ENCODE measurements at places on chromosomes 11 and 22.

DNA sequence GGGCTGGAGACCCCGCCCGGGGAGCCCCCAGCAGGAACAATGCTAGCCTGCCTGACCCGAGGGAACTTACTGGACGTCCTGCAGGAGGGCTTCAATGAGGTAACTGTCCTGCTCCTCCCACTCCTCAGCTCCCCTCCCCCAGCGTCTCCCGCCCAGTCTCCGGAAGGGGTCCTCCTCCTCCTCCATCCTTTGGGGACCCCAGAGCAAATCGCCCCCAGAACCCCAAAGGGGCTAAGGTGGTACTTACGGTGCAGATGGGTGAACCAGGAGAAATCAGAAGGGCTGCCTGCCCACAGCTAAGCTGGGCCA is 272 bp downstream of the DIXDC1 start:
- DNase-seq = no peak

- no peak for DNase-seq
Measured at GRCh38 chr11:27933992-27934829, 173.7 kb downstream of the KIF18A start.

DNA sequence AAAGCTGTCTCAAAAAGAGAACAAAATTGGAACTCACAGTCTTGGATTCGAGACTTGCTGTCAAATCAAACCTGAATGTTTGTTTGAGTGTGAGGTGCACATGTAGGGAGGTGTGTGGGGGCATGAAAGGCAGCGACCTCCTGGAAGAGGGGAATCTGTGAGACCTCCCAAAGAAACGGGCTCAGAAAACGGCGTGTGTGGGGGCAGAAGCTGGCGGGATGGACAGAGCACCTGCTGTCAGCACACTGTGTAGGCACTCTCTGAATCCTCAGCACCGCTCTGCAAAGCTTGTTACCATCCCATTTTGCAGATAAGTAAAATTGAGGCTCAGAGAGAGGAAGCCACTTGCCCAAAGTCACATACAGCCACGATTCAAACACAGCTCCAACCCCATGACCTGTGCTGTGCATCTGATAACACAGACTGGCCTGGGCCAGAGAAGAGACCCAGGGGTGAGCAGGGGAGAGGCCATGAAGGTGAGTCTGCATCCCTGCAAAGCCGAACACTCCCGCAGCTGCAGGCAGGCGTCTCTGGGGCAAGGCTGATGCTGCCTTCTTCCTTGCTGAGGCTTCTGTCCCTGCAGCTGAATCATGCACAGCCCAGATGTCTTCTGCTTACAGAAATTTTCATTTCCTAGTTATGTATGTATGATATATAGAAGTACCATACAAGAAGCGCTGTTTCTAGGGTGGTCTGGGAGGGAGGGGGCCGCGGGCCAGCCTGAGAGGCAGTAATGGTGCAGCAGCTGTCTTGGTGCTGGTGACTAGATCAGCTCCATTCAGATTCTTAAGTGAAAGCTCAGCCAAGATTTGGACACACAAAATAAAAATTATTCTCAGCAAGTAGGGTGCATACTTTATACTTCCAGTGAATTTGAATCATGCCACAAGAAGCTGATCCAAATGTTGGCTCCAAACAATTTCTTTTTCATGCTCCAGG is 67.3 kb upstream of the SHISAL1 start:
- DNase-seq = no peak

GRCh38 chr11:69642549-69642912 is 1.6 kb downstream of the CCND1 start:
- DNase-seq = no peak

DNA sequence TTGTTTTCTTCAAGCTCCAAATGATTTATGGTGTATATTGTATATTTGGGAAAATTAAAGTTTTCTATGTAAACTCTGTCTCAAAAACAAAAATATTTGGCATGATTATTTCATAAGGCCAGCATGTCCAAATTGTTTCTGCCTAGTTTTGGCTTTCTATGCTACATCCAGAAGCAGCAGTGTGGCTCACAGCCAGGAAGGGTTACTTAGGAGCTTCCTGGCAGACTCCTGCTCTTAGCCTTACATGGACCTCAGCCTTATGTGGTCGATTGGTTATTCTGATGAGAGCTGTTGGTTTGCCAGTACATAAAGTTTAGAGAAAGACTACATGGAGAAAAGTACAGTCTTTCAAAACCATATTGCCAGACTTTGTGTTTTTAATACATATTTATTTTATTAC is 297.7 kb upstream of the FAT3 start:
- DNase-seq = no peak

- peak; percentile 89 for DNase-seq
Measured at GRCh38 chr11:102495161-102496042, 35.1 kb downstream of the MMP7 start.

- no peak for DNase-seq
Measured at GRCh38 chr11:119591836-119592310, 137.1 kb downstream of the NECTIN1 start.

DNA sequence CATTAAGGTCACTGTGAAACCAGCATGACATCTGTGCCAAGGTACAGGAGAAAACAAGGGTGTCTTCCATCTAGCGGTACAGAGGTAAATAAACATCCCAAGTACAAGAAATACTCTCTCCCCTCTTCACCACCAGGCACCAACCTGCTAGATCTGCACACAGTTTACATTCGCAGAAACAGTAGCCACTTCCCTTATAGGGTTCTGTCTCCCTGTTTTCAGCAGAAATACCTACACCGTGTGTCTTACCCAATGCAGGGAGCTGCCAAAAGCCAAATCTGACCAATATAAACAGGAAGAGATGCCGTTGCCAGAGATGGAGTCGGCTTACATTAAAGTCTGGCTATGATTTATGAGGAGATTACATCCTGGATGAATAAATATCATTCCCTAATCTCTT is 1.2 kb downstream of the SCN4B start:
- DNase-seq = no peak

DNA sequence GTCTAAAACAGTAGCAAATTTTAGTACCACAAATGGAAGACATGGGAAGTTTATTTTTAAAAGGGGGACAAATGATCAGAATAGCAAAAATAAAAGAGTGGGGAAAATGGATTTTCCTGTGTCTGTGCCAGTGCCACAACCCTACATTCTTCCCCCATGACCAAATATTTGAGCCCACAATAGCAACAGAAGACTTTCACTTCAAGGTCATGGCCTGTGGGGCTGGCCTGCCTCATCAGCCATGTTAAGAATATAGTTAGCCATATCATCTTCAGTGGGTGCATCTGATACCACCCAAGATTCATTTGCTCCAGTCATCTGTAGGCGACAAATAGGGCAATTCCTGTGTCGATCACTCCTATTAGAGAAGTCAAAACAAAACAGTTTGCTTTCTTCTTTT is 26.3 kb downstream of the RNF141 start:
- DNase-seq = no peak

GRCh38 chr11:36304351-36304750 is 8.3 kb downstream of the PRR5L start:
- DNase-seq = no peak

- DNase-seq = no peak
Measured at GRCh38 chr11:134512571-134513538, 100.8 kb upstream of the B3GAT1 start.

DNA sequence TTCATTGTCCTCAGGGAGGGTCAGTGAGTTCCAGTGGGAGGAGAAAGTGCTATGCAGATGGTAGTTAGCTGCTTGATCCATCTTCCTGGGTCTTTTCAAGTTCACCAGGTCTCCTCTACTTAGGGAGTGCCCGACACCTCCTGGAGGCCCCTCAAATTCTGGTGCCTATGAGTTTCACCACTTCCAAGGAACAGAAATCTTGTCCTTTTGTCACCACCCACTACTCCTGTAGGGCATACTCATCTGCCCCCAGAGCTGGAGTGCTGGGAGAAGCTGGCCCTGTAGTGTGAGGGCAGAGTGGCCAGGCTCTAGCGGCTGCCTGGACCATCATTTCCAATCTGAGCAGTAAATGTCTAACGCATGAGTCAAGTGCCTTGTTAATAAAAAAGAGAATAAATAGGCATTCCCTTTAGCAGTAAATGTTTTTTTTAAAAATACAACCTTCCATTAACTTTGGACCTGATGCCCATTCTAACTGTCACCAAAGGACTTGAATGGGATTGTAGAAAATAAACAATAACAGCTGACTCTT is 12.5 kb downstream of the IRAG1 start:
- DNase-seq = no peak

- DNase-seq = no peak
Measured at GRCh38 chr11:127002669-127003259, 2.2 kb upstream of the KIRREL3 start.

DNA sequence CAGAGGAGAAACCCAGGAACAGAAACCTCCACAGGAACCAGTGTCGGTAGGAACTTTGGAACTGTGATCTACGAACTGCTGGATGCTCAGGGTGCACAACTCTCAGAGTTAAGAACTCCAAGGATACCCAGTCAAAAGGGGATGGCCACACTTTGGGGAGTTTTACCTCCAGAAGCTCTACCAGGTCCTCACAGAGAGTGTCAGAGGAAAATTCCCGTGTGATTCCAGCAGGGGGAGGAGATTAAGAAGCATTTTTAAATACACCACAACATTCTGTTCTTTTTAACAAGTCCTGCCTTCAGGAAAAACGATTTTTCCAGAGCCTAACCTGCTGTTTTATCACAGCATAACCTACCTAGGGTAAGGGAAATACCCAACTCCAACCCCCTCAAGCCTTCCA is 104.0 kb downstream of the SOX6 start:
- DNase-seq = no peak

- no peak for DNase-seq
Measured at GRCh38 chr11:122714004-122714403, 58.5 kb downstream of the UBASH3B start.

DNA sequence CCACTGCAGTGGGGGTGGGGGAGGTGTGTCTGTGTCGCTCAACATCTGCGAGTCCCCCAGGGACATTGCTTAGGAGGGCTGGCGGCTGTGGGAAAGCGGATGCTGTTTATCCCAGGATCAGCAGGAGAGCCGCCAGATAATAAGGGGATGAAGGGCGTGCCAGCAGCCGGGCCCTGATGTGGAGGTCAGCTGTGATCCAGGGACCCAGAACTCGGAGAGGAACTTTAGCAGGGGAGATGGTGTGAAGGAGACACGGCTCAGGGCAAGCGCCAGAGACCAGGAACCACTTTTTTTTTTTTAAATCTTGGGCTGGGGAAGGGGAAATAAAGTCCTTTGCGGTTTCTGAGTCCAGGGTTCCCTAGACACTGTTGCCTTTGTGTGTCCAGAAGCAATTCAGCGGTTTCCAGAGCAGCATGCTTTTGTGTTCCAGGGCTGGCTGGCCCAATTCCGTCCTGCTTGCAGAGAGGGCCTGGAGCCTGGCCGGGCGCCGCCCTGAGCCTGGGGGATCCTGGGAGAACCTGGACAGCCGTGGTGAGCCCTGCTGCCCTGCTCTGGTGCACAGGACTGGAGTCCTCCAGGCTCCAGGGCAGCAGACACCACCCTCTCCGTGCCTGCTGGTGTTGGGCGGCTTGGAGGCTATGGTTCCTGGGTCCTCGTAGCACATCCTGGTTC is at the start of gene GRAMD4:
Gene GRAMD4, plus strand, starts transcription at position 557 of the 672 bp plus-strand sequence. CDS start 6,414 bp downstream, outside the sequence.
- no peak for DNase-seq

- no peak for DNase-seq
Measured at GRCh38 chr11:786235-787083, 3.4 kb downstream of the CEND1 start.

DNA sequence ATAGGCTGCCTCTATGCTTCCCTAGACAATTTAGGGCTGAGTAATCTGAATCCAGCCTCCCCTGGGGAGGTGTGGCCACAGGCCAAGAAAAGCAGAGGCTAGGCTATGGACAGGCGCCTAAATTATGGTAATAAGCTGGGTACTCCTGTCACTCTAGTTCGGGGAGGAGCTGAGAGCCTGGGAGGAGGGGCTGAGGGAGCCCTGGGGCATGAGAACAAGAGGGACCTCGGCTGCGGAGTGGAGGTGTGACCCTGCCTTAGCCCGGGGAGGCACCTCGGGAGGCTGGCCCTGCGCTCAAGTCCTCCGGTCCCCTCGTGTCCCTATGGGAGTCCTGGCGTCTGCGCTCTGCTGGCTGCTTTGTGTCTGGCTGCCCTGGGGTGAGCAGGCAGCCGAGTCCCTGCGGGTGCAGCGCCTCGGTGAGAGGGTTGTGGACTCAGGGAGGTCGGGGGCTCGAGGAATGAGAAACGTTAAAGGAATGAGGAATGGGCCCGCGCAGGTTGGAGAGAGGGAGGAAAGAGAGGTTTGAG is at the start of gene OTOG:
Gene OTOG, plus strand, starts transcription at position 209 of the 527 bp plus-strand sequence. Its CDS starts 114 bp downstream, at position 323.
- no peak for DNase-seq

DNA sequence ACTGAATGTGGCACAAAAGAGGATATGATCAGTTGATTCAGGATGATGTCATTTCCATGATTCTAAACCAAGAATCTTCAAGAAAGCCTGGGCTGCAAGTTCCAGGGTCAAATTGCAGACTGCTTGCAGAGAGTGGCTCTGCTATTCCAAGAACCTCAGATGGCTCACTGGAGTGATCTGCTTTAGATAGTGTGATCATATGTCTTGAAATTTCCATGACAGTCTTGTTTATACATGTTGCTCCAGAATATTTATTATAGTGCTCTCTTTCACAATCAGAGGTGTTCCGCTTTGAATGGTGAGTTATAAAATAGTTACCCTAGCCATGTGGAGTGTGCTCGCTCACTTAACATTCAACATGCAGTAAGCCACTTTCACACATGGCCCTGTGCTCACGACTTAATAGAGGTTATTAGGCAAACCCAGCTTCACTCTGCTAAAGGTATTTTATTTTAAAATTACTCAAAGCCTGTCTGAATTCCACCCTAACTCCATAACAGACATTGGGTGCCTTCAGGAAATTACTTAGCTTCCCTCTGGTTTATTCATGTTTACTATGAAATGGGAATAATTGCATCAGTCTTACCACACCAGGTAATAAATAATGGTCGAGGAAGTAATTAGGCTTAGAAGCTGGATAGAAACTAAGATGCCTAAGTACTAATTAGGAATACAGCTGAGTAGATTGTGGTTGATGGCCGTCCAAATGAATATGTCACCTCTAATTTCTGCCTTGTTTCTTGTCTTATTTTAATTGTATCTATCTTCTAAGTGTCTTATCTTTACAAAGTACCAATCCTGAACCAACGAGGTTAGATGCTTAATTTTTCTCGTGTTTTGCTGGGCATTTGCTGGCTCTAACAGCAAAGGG is 187.9 kb downstream of the ETS1 start:
- no peak for DNase-seq

GRCh38 chr11:5123802-5124521 is 14.2 kb downstream of the OR52A5 start:
- peak; percentile 59 for DNase-seq

GRCh38 chr22:32204040-32204855 is 625 bp downstream of the RFPL2 start:
- DNase-seq = no peak

- DNase-seq = no peak
Measured at GRCh38 chr11:96126917-96127595, 203.1 kb upstream of the MTMR2 start.

All from SW480 (cell line).